ENCODE measurements at places on chromosomes 7 and 10.

- DNase-seq = no peak
Measured at GRCh38 chr7:50101873-50102272, 8.8 kb upstream of the ZPBP start.

DNA sequence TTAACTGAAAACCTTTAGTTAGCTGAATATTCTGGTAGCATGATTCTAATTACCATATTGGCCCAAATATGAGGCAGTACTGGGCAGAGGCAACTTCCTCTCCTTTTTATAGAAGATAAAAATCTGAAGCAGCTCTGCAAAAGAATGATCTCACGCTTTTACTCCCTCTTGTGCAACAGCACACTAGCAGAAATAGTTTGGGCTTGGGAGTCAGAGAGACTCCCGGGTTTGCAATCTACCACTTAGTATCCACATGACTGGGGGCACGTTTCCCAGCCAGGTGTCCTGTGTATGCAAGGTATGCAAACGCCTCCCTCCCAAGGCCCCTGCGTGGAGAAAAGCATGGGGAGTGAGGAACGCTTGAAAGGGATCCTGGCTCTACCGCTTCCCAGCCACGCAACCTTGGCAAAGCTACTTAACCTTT lies 47.2 kb upstream of the RHEB start:
- DNase-seq = no peak

- DNase-seq = no peak
Measured at GRCh38 chr7:44120395-44120794, 3.0 kb downstream of the POLD2 start.

GRCh38 chr7:4650433-4651047 lies 31.6 kb upstream of the FOXK1 start:
- DNase-seq = no peak

- DNase-seq = no peak
Measured at GRCh38 chr10:30978843-30979242, 52.8 kb downstream of the ZNF438 start.

- no peak for DNase-seq
Measured at GRCh38 chr7:112150823-112151641, 55.2 kb downstream of the DOCK4 start.

GRCh38 chr7:149703044-149703650 lies 70.2 kb downstream of the ZNF467 start:
- no peak for DNase-seq

DNA sequence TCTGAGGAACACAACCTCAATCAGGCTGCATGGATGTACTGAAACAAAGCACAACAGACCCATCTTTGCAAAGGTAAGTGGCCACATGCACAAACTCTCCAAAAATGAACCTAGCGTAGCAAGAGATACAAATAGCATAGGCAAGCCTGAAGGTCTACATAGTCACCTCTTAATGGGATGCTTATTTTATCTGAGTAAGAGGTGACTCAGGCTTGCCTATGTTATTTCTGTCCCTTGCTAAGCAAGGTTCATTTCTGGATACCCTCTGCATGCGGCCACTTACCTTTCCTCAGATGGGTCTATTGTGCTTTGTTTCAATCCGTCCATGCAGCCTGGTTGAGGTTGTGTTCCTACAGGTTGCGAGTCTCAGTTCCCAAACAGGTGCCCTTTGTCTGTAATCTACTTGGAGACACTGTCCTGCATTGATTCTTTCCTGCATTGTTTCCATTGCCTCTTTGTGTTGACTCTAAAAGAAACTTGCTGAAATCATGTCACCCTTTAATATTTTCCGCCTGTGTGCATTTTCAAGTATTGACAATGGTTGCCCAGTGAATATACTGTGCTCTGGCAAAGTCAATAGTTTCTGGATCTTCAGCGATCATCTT lies 291.8 kb upstream of the LYZL1 start:
- DNase-seq = no peak

- no peak for DNase-seq
Measured at GRCh38 chr10:118565301-118566075, 30.0 kb downstream of the PRLHR start.

- no peak for DNase-seq
Measured at GRCh38 chr10:90652519-90652918, 205.3 kb downstream of the HTR7 start.

DNA sequence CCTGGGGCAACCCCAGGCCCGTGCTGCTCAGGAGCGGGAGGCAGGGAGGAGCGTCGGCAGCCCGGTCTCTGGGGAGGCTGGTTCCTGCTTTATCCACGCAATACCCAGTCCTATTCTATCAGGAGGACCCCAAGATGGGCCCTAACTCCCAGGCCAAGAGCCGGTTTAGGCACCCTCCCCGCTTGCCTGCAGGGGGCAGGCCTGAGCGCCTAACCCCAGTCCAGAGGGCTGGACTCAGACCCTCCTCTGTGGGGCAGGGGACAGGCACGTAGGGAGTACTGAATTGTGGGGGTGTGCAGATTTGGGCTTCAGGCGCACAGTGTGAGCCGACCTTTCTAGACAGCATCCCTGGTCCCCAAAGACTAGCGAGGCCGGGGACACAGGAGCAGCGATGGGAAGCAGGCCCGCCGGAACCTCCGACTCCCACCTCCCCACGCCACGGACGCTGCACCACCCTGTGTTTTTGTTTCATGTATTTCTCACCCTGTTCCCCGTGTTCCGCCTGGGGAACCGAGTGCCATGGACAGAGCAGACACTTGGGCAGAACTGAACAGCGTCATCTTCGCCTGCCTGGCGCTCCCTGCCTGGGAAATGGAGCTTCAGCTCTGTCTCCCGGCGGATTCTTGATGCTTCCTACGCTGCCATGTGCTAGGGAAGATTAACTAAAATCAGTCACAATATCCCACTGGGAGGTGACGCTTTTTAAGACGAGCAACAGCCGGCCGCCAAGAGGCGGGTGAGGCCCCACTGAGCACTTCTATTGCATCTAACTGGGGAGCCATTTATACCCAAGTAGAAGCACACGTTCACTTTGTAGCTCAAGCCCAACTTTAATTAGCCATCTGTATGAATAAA lies 5.3 kb downstream of the NUDT1 start:
- DNase-seq = no peak

DNA sequence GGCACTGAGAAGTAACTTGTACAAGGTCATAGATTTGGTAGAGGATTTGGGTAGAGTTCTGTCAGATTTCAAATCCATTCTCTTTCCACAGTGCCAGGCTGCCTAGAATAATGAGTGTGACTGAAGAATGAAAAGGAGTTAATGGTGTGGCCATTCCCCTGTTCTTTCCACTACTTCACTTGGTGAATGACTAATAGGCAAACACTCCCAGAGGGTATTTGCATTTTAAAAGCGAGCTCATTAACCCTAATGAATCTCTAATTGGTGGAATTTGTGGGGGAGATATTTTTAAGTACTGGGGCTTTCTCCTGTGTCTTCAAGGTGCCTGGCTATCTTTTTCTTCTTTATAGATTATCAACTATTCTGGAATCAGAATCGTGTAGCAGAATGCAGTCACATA lies 74.8 kb upstream of the RPA3 start:
- no peak for DNase-seq

DNA sequence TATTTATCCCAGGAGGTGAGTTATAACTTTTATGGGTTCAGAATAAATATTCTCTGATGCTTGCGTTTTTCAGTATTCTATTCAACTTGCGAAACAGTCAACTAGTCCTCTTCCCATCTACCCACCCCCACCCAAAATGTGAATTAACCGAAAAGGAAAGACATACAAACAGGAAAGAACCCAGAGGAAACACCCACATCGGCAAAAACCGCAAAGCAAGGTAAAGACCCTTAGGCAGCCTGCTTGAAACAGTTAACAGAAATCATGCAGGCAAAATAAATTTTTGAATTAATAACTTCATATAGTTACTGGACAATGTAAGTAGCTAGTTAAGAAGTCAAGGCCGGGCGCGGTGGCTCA lies 5.4 kb downstream of the ZC3HAV1 start:
- DNase-seq = no peak

DNA sequence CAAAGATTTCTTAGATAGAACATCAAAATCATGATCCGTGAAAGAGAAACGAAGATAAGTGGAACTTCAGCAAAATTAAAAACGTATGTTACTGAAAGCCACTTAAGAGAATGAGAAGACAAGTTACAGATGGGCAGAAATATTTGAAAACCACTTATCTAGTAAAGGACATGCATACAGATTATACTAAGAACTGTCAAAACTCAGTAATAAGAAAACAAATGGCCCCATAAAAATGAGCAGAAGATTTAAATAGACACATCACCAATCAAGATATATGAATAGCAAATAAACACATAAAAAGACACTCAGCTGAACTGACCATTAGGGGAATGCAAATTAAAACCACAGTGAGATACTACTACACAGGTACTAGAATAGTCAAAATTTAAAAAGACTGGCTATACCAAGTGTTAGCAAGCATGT lies 343.7 kb downstream of the PTEN start:
- DNase-seq = no peak

DNA sequence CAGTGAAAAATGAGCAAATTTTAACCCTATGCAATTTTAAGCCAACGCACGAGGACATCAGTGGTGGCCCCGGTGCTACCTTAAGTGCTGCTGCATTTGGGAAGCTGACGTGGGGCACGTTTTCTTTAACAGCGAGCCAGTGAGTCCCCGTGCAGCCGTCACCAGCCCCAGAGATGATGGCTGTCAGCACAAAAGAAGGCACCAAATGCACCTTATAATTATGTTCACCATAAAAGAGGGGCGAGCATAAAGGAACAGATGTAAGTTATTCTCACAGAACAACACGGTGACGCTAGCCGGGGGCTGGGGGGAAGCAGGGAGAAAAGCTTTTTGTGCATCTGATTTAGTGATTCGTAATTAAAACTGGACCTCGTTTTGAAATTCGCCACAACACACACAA lies 260.1 kb downstream of the DNAJB6 start:
- DNase-seq = peak; percentile 37

DNA sequence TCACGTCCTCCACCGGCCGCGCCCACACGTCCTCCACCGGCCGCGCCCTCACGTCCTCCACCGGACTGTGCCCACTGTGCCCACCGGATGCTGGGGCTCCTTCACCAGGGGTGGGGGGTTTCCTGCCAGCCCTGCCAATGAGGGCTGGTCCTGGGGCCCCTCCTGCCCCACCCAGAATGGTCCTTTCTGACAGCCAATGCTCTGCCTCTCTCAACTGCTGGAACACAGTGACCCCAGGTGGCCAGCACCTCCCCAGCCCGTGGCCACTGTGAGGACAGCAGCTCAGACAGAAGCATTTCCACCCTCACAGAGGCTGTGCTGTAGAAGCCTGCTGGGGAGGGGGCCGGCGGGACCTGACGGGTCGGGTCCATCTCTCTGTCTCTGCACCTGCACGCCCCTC lies 90.1 kb upstream of the DNAAF5 start:
- peak; percentile 85 for DNase-seq

DNA sequence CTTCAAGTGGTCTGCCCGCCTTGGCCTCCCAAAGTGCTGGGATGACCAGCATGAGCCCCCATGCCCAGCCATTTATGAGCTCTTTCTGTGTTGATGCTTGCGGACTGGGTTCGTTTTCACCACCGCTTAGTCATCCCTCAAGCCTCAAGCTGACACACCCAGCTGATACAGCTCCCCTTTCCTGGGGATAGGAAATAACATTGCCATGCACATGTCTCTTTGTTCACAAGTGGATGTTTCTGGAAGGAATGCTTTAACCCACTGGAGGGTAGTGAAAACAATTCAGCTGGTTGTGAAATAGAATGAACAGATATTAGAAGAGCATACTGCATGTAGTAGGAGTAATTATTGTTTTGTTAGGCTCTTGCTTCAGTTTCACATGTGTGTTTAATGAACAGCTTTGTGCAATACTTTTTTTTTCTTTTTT lies 8.5 kb upstream of the METTL27 start:
- DNase-seq = no peak

- no peak for DNase-seq
Measured at GRCh38 chr7:25929448-25929847, 222.6 kb upstream of the NFE2L3 start.

DNA sequence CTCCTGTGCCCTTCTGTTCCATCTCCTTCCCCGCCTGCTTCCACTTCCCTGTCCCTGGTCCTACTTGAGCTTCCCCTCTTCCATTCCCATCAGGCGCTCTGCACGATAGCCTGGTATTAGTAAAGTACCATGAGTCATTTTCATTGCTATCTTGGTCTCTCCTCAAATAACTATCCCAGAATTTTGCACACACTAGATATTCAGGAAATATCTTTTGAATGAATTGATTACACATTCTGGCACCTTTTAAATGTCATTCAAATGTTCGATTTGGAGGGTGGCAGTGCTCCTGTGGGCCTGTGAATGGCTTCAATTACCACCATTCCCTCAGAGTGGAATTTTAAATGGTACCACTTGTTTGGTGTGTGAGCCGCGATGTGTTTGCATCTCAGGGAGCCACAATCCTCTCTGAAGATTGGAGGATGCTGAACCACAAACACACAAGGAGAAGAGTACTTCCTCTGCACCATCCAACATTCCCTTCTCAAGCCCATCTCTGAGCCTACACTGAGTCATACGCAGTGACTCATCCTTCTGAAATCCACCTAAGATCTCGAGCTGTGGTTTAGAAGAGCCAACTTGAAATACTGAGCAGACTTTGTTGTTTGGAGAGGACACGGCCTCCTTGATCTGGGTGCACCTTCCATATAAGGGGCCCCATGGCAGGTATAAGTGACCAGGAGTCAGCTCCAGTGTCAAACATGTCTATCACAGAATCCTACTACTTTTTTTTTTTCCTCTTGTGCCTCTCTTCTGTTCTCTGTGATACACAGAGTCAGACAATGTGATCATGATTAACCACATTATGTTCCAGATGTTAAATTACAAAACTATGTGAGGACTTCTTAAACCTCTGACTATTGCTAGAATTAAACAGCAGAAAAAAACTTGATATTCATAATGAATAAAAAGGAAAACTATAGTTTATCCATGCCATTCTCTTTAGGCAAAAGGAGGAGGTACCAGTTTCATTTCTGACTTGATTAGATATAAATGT lies 81.9 kb downstream of the BMPER start:
- no peak for DNase-seq

GRCh38 chr7:55120501-55121198 lies 101.8 kb downstream of the EGFR start:
- no peak for DNase-seq

GRCh38 chr7:159139202-159139601 lies 5.5 kb downstream of the VIPR2 start:
- no peak for DNase-seq

DNA sequence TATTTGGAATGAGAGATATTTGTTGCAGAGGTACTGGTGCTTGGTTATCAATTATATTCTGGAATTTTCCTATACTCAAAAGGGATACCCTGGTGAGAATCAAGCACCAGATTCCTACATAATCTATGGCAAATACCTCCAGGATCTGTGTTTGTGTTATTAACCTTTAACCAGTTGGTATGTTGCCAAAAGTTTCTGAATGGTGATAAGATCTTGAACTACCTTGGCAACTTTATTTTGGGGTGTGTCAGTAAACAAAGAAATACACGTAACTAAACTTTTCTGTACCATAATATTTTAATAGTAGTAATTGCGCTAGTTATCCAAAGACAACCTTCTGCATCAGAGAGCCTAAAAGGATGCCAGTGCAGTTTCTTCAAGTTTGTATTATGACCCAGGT lies 13.4 kb downstream of the SCIN start:
- DNase-seq = no peak

GRCh38 chr7:127736511-127736910 lies 84.5 kb downstream of the SND1 start:
- DNase-seq = no peak
